Panc1 (cell line): ENCODE measurements at places on chromosomes 3 and 15.

DNA sequence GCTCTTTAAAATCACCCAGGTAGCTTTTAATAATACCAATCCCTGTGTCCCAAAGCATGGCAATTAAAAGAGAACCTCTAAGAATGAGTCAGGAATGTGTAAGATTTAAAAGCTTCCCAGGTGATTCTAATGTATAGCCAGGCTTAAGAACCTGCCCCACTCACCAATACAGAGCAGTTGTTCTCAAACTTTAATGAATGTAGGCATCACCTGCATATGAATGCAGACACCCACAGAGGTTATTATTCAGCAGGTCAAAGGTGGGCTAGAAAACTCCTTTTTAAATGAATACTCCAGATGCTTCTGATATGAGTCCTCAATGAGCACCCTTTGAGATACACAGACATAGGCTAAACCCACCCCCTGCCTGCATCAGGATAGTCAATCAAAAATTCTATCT, 298.1 kb upstream of the KCNMB2 start:
- H3K36me3 ChIP-seq = no peaks in the 10 kb centered on the region
- DNase-seq = no peak
- H3K4me3 ChIP-seq = no peak overlapping the region
- no peaks in the 10 kb centered on the region for H3K4me1 ChIP-seq

GRCh38 chr3:69299344-69299743, 86.5 kb downstream of the FRMD4B start:
- no peak overlapping the region for H3K4me3 ChIP-seq
- no peak for DNase-seq
- H3K27ac ChIP-seq = no peak overlapping the region
- no peaks in the 10 kb centered on the region for H3K27me3 ChIP-seq

- no peak for DNase-seq
- H3K27ac ChIP-seq = no peak overlapping the region
These were observed 55.7 kb downstream of the UMPS start for GRCh38 chr3:124785973-124786372.

- no peak overlapping the region for H3K27ac ChIP-seq
- no peak for DNase-seq
- no peak overlapping the region for H3K4me3 ChIP-seq
- H3K4me1 ChIP-seq = no peaks in the 10 kb centered on the region
- no peaks in the 10 kb centered on the region for H3K36me3 ChIP-seq
These were observed 194.9 kb downstream of the ARRDC4 start for GRCh38 chr15:98155356-98155755.
